NCI-H1694 (cell line): ENCODE measurements at places on chromosomes 1 and 21.

DNA sequence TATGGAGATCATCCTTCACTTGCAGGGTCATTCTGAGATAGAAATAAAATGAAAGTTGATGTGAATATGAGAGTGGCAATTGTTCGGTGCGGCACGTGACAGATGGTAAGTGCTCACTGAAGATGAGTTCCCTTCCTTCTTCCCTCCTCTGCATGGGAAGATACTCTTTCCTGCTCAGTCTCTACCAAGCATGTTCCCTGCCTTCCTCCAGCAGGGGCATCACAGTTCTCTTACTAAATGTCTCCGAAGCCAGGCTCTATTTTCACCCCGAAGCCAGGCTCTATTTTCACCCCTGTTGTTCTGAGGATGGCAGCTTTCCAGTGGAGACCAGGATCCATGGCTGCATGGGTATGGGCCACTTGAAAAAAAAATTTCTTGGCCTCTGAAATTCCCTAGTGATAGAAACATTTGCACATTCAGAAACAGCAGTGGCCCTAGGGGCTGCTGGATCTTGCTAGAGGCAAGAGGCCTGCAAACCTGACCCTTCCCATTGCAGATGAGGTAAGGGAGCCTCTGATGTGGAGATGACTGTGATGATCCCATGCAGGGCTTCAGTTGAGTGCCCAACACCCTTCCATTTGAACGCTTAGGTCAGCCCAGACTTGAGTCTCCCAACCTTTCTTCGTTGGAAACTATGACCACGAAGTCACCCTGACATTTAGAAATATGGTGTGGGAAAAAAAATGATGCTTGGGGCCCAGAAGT lies 123.7 kb upstream of the HMGB4 start:
- no peak for DNase-seq

DNA sequence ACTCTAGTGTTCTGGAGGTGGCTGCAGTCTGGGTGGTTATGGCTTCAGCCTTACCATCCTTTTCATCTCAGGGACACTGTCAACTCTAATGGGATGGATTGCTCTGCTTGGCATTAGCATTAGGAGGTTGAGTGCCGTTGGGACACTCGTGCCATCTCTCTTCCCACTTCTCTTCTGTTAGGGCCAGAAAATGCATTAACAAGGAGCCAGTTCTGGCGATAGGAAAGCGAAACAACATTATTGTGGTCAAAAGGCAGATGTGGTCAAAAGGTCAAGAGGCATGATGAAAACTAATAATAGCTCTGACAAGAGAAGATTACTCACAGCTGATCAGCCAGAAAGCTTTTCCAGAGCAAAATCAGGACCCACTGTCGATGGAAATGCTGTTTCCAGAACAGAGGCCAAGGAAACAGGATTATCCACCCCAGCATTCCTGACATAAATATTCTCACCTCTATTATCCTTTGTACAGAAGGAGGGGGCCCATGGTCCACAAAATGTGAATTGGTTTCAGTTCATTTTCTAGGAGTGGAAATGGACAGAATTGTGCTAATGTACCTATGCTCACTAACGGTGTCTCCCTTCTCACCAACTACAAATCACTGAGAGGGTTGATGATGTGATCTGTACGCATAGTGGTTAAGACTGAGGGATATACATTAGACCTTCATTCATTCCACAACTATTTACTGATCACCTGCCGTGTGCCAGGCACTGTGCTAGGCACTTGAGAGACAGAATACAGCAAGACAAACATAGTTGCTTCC lies 72.0 kb downstream of the ST6GALNAC5 start:
- no peak for DNase-seq

DNA sequence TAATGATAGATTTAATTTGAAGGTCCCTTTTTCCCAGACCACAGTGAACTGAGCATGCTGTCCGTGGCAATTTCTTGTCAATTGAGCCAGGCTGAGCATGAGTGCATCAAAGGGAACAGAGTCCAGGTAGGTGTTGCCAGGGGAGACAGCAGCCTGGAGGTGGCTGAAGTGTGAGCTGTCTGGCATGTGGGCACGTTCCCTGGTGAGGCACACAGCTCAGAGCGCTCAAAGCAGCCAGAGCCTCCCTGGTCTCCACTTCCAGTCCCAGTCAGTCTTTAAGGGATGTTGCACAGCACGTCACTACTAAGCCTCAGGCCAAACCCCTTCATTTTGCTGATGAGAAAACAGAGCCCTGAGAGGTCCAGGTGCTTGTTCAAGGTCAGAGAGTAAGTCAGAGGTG lies 251.4 kb downstream of the MATN1 start:
- DNase-seq: no peak

GRCh38 chr21:43325968-43326715 lies 100.8 kb downstream of the SIK1 start:
- DNase-seq: no peak

GRCh38 chr1:233735847-233736246 lies 121.9 kb downstream of the KCNK1 start:
- DNase-seq: no peak

GRCh38 chr1:214319938-214320337 lies 39.0 kb downstream of the SMYD2 start:
- DNase-seq: peak; percentile 3

GRCh38 chr1:13723810-13724209 lies 23.8 kb downstream of the PRDM2 start:
- DNase-seq: no peak

DNA sequence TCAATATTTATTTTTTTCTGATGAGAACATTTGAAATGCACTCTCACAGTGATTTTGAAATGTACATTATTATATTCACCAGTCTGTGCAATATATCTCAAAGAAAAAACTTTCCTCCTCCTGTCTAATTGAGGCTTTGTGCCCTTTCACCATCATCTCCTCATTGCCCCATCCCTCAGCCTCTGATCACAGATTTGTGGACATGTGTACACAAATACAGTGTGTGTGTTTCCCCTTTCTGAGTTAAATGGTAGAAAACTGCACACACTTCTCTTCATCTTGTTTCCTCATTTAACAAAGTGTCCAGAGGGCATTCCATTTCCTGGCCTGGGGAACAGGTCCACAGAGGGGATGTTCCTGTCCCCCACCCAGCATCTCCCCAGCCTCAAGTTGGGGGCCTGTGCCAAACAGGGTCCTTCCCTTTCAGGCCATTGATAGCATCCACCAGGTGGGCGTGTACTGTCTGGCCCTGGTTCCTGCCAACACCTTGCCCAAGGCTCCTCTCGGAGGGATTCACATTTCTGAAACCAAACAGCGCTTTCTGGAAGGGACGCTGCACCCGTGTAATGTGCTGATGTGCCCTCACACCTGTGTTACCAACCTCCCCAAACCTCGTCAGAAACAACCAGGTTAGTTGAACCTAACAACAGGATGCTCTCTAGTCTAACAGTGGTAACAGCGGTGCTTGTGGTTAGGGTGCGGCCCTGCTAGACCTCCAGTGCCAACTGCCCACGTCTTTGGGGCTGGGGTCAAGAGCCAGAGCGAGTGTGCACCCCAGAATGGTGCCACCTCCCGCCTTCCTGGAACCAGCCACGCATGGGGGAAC lies 54.6 kb downstream of the S100B start:
- DNase-seq: no peak

DNA sequence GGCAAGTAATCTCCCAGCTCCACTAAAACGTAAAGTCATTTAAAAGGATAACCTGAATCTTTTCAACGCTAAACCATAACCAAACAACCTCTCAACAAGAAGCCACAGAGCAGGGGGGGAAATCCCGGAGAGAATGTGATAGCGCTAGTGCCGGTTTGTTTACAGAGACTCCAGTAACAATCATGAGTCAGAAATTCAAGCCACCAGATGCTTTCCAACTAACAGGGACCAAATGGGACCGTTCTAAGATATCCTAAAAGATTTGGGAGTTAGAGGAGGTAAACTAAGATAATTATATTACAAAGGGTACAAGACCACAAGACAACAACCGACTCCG lies 825 bp downstream of the DCAF8 start:
- peak; percentile 10 for DNase-seq

DNA sequence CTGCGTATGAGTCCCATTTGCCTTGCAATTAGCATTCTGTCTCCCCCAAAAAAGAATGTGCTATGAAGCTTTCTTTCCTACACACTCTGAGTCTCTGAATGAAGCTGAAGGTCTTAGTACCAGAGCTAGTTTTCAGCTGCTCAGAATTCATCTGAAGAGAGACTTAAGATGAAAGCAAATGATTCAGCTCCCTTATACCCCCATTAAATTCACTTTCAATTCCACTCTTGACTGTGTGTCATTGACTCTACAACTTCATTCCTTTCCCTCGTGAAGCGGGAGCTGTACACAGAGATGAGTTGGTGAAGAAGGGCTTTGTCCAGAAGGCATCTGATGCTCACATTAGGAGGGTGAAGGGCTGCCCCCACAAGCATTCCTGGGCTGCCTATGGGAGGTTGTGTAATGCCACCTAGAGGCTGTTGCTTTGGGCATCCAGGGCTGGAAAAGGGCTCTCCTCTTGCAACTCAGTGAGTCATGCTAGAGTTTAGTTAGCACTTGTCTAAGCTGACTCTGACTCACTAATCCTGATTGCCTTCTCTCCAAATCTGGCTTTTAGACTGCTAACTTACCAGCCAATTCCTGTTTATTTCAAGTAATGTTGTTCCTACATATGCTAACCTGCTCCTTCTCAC lies 1.8 kb downstream of the SPRR1B start:
- no peak for DNase-seq

DNA sequence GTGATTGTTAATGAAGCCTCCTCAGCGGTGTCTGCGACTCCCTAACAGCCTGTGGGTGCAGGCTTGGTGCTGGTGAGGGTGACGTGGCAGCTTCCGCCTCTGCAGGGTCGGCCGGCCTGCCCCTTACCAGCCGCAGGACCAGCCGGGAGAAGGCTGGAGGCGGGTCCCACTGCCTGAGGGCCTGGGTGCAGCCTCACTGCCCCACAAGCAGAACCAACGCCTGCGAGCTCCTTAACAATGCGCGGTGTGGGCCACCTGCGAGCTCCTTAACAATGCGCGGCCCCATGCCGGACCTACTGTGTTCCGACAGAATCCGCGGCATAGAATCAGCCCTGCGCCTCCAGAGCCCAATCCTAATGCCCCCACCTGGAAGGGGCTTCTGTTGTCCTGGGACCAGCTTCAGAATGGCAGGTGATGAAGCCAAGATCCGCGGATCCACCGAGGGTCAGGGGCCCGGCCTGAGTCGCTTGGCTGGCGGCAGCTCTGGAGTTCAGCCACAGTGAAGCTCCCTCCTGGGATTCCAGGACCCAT lies 54.4 kb upstream of the AJAP1 start:
- no peak for DNase-seq

GRCh38 chr1:109818988-109819764 lies 55.5 kb upstream of the EPS8L3 start:
- no peak for DNase-seq

- DNase-seq: no peak
These were observed 100.2 kb upstream of the GNG4 start for GRCh38 chr1:235749755-235750300.

DNA sequence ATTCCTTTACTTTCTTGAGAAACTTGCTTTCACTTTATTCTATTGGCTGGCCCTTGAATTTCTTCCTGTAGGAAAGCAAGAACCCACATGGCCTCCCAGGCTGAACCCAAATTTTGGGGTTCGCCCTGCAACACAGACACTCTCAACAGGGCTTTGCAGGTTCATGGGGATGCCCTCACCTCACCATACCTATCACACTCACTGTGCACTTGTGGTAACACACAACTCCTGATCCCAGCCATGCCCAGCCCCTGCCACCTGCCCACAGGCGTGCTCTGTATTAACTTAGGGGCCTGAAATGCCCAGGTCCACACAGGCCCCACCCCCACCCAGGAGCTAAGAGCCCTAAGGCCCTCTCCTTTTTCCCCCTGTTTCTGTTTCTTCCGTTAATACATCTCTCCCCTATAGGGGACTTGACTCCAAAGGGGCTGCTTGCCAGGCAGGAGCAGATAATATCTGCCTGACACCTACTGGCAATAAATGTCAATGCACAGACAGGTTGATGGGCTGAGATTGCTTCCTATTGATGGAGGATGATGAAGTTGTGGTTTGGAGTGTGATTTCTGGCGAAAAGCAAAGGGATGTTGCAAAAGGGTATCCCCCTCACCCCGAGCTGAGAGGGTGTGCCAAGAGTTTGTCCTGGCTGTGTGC lies 171.5 kb downstream of the AJAP1 start:
- peak; percentile 46 for DNase-seq

- DNase-seq: no peak
These were observed 264.8 kb downstream of the CAMTA1 start for GRCh38 chr1:7049913-7050625.

DNA sequence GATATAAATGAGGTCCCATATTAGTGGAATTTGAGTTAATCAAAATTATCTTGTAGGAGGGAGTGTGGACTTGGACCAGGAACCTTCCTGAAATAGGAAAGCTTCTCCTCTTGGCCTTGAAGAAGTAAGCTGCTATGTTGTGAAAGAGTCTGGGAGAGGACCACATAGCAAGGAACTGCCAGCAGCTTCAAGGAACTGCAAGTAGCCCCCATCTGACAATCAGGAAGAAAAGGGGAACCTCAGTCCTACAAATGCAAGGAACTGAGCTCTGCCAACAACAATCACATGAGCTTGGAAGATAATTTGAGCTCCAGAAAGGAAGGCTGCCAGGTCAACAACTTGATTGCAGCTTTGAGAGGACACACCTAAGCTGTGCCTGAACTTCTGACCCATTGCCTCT lies 8.2 kb upstream of the PRMT6 start:
- DNase-seq: no peak

DNA sequence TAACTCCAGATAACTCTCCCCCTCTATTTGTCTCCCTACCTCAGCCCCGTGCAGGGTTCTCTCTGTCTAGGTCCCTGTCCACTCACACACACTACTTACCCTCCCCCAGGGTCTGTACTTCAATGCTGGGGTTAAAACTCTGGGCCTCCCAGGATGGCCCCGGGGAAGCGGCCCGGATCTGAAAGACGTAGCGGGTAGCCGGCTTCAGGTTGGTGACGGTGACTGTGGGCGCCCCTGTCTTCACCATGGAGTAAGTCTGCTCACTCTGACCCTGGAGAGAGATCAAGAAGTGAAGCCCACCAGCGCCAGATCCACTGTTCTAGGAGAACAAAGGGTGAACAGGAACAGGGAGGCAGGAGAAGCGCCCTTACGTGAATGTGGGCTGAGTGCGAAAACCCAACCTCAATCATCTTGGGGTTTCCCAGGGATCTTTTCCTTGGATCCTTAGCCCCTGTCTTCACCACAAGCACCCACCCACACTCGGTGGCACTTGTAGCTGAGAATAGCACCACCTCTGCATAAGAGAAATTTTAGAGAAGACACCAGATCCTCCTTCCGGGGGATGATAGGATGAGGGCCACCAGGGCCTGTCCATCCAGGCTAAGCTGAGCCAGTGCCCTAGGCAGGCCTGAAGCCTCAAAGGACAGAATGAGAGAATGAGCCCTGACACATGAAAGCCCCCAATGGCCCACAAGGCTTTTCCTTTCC lies 33.5 kb downstream of the EPHA10 start:
- DNase-seq: no peak

- no peak for DNase-seq
These were observed 32.1 kb upstream of the ST6GALNAC5 start for GRCh38 chr1:76835203-76835602.

- DNase-seq: no peak
These were observed 298.1 kb downstream of the TM2D1 start for GRCh38 chr1:61426885-61427284.
